ENCODE measurements at places on chromosomes 2 and 18.

GRCh38 chr2:203707530-203707929 lies 1.1 kb downstream of the CD28 start:
- DNase-seq = no peak

DNA sequence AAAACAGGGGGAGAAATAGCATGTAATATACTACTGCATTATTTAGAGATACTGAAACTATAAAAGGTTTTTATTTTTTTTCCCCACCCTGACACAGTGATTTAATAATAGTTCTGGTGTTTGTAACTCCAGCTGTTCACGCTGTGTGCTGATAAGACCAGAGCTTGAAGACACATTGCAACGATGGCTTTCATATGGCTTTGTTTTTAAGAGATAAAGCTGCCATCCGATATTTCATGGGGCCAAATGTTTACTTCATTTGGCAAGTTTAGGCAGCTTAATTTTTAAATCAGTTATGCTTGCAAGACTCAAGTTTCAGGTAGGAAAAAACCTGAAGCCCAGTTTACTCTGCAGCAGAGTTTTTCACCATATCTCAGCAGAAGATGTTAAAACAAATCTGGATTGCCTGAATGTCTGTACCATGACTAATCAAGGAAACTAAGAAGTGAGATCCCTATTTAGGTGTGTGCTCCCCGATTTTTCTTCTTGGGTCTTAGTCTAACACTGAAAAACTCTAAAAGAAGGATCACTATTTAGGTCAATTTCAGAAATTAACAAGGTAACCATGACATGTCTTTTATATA lies 508.6 kb downstream of the PARD3B start:
- no peak for DNase-seq

DNA sequence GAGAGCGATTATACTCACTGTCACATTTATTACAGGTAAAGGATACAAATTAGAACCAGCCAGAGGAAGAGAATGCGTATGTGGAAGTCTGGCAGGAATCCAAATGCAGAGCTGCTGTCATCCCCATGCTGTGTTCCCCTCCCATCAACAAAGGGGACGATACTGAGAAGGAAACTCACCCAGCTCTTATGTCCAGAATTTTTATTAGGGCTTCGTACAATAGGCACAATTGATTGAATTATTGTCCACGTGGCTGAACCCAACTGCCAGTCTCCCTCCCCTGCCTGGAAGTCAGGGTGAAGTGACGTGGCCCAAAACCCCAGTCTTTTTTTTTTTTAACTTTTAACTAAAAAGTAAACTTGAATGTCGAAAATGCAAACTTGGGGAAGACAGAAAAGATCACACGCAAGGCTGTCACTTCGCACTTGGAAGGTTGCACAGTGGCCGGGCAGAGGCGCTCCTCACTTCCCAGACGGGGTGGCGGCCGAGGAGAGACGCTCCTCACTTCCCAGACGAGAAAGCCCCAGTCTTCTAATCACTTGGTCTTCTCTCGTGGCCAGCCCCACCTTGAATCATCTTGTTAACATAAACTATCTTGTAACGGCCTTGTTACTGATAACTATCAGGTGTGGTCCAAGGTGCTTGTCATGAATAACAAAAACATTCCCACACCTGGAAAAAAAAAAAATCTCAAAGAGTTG lies 40.0 kb upstream of the ITSN2 start:
- no peak for DNase-seq

DNA sequence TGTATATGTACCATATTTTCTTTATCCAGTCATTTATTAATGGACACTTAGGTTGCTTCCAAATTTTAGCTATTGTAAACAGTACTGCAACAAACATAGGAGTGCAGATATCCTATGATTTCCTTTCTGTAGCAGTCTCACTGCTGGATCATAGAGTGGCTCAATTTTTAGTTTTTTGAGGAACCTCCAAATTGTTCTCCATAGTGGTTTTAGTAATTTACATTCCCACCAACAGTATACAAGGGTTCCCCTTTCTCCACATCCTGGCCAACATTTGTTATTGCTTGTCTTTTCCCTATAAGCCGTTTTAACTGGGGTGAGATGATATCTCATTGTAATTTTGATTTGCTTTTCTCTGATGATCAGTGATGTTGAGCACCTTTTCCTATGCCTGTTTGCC lies 114.3 kb downstream of the TMEM17 start:
- no peak for DNase-seq

DNA sequence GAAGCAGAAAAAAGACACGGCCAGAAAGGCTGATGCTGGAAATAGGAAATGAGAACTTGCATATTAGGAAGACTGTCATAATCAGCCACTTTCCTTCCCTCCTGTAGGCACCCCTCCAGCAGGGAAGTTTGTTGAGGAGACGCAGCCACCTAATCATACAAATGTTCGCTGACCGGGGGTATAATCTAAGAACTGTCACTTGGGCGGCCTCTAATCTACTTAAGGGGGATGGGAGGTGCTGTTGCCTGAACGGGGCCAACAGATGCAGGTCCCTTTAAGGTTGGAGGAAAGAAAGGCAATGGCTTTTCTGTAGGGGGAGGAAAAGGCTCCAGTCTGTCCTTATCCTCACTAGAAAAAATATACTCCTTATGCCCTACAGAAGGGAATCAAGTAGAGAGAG lies 50.6 kb downstream of the DNAJC10 start:
- DNase-seq = no peak

DNA sequence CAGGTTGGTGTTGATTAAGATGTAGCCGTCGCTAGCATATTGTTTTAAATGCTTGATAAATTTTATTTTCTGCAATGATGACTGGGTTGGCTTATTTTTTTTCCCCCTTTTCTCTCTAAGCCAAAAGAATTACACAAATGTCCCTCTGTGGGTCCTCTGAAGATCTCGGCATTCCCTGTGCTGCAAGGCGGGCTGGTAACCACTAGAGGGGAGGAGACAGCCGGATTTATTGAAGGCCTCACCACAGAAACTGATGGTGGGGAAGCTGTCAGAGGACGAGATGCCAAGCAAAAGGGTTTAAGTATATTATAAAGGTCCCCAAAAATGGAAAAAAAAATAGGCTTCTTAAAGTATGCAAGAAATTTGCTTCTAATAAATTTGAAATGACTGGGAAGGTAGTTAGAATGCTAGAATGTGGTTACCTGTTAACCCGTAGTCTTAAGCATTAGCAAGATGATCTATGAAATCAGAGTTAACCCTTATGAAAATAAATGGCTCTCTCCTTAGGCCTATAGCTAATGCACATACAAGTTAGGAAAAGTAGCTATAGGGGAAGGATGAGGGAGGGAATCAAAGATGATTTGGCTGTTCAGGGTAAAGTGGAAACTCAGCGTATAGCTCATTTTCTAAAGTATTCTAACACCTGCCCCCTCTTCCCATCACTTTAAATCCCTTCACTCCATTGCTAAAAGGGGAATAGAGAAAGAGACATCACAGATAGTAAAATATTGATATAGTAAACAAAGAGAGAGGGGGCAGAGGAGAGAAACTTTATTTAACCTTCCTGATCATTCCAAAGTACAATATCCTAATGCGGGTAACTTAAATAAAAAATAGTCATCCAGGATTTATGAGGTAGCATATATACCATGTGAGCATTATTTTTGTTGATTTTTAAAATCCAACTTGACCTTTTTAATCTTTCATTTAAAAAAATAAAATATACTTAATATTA lies 894.5 kb upstream of the POU3F3 start:
- DNase-seq = no peak

- no peak for DNase-seq
Measured at GRCh38 chr2:72496479-72496878, 329.4 kb downstream of the EXOC6B start.

GRCh38 chr2:67982956-67983355 lies 79.8 kb downstream of the C1D start:
- DNase-seq = no peak

GRCh38 chr2:190584980-190585661 lies 50.6 kb upstream of the NEMP2 start:
- DNase-seq = no peak

- DNase-seq = no peak
Measured at GRCh38 chr2:176675271-176675949, 406.2 kb downstream of the MTX2 start.

DNA sequence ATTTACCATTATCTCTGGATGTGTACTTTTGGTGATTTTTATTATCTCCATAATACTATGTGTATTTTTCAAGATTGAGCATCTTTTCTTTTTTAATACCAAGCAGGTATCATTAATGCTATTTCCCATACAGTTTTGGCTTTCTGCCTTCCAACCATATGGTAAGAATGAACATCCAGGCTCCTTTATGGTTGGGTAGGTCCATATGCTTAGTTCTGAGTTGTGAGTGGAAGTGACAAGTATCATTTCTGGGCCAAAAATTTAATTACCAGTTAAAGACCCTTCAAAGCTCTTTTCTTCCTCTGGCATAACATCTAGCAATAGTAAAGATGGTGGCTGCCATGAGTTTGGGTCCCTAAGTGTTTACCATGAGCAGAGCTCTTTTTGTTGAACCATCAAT lies 4.3 kb upstream of the RBM43 start:
- DNase-seq = no peak

- no peak for DNase-seq
Measured at GRCh38 chr2:61639721-61640120, 101.6 kb upstream of the XPO1 start.

- DNase-seq = no peak
Measured at GRCh38 chr18:38572554-38573111, 1007.0 kb upstream of the CELF4 start.

GRCh38 chr2:191150230-191150599 lies 579 bp downstream of the STAT4 start:
- no peak for DNase-seq

DNA sequence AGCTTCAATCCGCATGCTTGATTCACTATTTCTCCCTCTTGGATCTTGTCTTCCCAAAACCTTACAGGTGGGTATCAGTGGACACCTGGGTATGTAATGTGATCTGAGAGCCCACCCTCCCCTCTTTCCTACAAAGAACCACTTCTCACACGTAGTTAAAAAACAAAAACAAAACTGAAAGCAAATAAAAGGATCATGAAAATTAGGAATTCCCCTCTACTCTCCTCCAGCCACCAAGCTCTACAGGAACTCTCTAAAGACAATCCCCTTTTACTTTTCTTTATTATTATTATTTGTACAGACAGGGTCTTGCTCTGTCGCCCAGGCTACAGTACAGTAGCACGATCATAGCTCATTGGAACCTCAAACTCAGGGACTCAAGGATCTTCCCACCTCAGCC lies 40.8 kb upstream of the MYO1B start:
- no peak for DNase-seq

DNA sequence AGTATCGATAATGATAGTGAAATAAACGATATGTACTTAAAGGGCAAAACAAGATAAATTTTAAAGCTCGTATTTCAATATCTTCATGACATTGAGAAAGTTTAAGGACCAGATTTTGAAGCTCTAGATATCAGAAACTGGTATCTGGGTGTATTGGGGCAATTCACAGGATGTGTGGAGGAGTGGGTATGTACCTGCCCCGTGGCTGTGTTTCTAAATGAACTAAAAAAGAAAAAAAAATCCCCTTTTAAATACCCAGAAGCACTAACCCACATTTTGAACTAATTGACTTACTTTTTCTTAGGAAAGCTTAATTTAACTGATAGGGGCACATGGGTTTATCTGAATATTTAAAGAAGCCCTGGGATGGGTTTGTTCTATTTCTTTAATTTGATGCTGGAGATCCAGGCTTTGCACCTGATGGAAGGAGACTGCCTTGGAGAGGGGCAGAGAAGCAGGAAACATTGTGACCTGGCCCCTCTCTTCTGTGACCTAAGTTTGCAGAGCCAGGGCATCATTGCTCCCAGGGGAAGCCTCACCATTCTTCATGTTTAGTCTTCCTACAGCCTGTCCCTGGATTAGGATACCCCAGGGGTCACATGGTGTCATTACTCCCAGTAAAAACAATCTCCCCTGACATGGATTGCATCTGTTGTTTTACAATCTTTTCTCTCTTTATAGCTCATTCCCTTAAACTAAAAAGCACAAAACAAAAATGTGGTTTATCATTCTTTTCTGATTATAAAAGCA lies 7.6 kb upstream of the KCTD1 start:
- no peak for DNase-seq

DNA sequence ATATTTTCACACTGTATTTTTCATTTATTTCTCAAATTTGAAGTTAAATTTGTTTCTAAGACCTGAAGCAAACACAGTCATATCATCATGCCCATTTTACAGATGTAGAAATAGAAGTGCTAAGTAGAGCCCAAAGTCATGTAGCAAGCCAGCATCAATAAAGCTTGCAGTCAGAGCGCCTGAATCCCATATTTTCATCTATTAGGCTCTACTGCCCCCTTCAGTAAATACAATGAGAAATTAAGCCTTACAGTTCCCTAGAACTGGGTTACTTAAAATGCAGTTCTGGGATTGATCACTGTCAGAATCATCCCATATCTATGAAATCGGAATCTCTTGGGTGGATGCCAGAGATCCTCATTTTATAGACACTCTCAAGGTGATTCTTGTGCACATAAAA lies 419.9 kb downstream of the TGIF1 start:
- DNase-seq = no peak

- DNase-seq = no peak
Measured at GRCh38 chr2:12737297-12737696, 20.6 kb downstream of the TRIB2 start.

GRCh38 chr2:7377916-7378569 lies 460.8 kb downstream of the RNF144A start:
- DNase-seq = no peak

DNA sequence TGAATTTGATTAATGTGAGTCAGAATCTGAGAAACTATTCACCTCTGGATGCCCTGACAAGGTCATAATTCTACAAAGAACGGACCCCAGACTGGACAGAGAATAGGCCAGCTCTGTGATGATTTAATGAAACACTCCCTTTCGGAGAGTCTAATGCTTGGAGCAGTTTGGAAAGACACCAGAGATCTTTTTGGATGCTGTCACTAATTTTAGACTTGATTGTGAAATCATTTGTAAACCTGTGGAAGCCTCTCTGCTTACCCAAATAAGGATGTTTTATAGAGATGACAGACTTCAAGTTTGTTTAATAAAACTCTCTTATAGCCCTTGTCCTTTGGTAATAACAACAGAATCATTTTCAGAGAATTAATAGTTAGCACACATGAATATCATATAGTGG lies 83.5 kb downstream of the MYL12B start:
- DNase-seq = no peak

- DNase-seq = no peak
Measured at GRCh38 chr18:77086656-77087392, 45.8 kb downstream of the MBP start.

DNA sequence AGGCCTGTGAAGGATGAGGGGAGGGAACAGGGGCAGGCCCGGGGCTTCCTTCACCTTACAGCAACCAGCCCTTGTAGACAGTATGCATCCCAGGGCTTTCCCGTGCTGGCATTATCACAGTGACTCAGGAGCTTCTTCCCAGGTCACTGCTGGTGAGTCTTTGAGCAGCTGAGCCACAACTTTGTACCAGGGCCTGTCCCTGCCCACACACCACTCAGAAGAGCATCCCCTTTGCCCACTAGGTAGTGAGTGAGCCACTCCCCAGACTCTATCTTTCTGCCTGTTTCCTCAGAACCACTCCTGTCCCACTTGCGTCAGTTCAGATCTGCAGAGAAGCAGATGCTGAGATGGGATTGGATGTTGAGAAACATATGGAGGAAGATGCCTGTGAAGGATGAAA lies 69.6 kb upstream of the ALPP start:
- DNase-seq = no peak
